Stimulated activated CD4-positive, alpha-beta T cell treated with anti-CD3 and anti-CD28 coated beads, Interleukin-15, amount 100 ng/mL, for 48 hours (primary cell): ENCODE measurements at places on chromosomes 6 and 20.

- no peak for DNase-seq
Observed at GRCh38 chr20:35319871-35320197, 27.6 kb upstream of the FAM83C start.

DNA sequence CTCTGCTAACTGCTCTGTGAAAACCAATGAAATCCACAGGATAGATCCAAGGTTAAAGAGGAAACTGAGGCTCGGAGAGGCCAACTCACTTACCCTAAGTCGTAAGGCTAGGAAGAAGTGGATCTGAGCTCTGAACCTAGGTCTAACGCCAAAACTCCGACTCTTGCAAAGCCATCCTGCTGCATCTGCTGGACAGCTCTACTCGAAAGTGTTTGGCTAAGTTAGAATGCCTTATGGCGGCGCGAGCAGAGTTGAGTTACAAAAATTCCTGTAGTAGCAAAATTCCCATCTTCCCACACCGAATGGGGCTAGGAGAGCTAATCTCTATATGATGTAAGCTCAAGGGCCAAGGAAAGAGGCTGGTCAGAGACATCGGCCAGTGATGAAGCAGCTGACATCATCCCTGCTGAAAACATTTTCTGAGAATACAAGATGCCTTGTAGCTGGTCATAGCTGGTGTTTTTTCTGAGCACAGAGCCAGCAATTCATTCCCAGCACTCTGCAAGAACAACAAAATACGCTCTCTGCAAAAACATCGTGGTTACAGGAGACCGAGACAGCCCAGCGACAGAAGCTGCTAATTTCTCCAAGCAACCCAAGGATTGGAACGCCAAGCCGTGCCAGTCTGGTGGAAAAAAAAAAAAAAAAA is 1.8 kb downstream of the SPATA2 start:
- no peak for DNase-seq

GRCh38 chr6:83083476-83083875 is 16.0 kb downstream of the DOP1A start:
- no peak for DNase-seq

- no peak for DNase-seq
Observed at GRCh38 chr20:31572042-31572700, 32.9 kb upstream of the ID1 start.

GRCh38 chr6:159788276-159788675 is 1.1 kb downstream of the TCP1 start:
- DNase-seq, result no peak

DNA sequence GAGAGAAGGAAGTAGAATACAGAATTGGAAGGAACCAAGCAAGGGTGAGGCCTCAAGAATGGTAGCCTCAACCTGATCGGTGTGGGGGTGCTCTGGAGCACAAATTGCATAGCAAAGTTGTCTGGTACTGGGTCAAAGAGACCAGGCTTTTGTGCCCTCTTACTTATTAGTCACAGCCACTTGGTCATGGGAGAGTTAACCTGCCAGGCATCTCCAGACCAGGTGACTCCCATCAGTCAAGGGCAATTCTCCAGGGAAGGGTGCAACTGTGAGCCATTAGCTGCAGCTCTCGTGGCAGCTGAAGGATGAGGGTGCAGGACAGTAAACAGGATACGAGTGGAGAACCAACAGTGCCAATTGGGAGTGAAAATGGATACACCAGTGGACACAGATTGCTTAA is 47.7 kb upstream of the PLCB4 start:
- no peak for DNase-seq

DNA sequence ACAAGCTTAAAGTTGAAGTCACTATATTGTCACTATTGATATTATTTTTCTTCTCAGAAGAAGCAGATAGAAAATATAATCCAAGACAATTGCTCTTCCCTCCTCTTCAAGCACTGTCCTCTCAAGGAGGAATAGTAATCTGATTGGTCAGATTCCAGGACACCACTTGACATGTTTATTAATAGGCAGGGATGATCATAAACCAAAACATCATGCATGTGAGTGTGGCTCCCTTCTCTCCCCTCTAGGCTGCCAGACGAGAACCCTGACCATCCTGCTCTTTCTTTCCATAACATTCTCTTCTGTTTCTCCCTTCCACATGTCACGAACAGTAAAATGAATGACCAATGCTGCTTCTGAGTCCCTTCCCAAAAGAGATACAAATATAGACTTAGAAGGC is 7.5 kb downstream of the ATG5 start:
- DNase-seq, result no peak

DNA sequence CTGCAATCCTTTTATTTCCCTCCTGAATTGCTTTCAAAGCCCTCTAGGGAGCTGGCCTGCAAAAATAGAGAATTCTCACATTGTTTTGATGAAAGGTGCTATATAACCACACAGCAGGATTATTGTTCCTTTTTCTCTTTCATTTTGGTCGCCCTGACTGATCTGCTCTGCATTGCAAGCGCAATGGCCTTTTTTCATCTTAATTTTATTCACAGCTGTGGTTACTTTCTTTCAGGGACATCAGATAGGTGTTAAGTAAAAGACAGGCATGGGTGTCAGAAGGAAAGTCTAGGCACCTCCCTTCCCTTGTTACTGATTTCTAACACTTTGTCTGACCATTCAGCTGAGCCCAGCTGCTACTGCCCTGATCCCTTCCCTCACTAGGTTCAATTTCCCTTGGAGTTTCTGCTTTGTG is 850.5 kb upstream of the MAP3K7 start:
- DNase-seq, result no peak

DNA sequence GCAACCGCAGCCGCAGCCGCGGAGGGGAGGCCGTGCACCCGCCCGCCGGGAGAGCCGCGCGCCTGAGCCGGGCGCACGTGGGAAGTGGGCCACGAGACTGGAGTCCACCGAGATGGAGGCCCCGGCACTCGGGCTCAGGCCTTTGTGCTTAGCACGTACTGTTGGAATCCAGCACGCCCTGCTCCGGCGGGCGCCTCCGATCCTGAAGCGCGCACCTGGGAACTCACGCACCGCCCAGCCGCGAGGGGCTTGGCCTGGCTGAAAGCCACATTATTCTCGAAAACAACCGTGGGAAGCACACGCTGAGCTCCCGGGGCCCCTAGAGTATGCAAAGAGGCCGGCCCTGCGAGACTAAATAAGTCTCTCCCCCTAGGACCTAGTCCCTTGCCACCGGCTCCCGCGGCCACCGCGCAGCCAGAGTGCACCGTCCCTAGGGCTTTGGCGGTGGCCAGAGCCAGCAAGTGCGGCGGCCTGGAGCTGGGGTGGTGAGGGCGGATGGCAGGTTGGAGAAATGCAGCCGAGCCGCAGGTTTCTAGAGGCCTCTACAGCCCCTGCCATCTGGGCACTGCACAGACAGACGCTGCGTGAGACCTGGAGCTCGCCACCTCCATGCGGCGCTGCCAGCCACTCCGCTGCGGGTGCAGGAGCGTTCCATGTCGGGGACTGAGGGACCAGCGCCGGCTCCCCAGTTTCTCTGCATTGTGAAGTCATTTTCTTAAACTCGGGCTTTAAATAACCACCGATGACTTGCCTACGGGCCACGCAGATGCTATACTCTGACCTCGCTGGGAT is 42.0 kb upstream of the LY86 start:
- no peak for DNase-seq

DNA sequence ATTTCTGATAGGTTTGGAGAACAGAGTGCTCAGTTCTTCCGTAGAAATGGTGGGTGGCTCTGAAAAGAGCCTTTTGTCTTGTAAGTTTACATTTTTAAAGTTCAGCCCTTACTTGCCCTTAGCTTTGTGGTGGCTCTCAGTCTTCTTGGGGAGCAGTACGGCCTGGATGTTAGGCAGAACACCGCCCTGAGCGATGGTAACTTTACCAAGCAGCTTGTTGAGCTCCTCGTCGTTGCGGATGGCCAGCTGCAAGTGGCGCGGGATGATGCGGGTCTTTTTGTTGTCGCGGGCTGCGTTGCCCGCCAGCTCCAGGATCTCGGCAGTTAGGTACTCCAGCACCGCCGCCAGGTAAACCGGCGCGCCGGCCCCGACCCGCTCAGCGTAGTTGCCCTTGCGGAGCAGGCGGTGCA is 19.5 kb downstream of the OR2B2 start:
- no peak for DNase-seq

DNA sequence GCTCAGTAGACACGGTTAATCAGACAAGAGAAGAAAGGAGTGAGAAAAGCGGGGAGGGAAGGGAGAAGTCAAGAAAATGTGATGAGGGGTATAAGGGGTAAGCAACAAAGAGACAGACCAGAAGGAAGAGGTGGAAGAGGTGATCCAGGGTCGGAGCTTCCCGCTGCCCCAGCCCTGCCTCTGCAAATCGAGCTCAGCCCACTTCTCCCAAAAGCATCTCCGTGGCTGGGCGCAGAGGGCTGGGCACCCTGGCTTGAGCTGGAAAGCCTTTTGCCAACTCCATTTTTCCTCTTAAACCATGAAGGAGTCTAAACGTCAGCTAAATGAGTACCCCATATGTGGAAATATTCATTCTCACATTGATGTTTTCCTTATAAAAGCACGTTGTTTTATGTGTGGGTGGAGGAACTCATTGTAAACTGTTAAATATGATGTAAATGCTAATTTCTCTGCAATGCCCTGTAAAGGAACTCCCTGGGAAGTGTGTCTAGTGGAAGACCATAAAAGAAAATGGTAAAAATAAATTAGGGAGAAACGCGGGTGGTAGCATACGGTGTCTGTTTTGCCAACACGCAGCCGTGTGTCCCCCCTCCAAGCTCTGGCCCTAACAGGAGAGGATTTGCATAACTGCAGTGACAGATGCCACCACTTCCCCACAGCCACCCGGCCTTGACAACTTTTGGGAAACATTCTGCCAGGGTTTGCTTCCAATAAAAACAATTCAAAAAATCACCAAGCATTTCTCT is 55.2 kb upstream of the MAFB start:
- no peak for DNase-seq

DNA sequence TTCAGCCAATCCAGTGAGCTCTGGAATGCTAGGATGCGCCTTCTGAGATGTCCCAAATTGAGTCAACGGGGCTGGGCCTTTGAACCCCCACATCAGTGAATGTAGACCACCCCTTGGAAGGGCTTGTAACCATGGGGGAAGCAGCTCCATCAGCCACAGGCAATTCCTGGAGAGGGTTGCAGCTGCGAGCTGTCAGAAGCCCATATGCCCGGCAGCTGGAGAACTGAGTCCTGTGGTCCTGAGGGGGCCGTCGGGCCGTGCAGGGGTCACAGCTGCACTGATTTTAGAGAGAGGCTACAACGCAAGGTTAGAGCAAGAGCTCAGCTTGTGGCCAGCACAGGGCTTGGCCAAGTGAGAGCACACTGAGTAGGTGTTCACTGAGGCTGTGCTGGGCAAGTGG is 121.3 kb downstream of the TOX2 start:
- DNase-seq, result no peak

- no peak for DNase-seq
Observed at GRCh38 chr20:11271319-11271718, 597.5 kb upstream of the JAG1 start.

GRCh38 chr20:36447101-36447500 is 94.2 kb upstream of the MYL9 start:
- DNase-seq, result no peak

- no peak for DNase-seq
Observed at GRCh38 chr6:108895571-108895970, 47.3 kb downstream of the ARMC2 start.

DNA sequence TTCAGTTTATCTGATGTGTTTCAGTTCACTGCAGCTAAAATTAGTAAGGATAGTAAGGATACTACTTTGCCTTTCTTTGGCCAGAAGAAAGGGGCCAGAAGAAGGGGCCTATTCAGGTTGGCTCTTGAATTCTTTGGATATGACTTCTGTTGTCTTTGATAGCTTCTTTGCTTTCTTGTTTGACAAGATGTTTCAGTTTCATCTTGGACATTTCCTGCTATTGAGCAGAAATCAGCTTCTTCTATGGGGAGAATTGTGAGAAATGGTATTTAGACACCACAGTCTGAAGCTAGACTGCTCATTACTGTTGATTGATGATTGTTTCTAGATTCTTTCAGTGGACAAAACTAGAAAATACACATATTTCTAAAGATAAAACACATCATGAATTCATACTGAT is 23.2 kb downstream of the L3MBTL3 start:
- DNase-seq, result no peak

DNA sequence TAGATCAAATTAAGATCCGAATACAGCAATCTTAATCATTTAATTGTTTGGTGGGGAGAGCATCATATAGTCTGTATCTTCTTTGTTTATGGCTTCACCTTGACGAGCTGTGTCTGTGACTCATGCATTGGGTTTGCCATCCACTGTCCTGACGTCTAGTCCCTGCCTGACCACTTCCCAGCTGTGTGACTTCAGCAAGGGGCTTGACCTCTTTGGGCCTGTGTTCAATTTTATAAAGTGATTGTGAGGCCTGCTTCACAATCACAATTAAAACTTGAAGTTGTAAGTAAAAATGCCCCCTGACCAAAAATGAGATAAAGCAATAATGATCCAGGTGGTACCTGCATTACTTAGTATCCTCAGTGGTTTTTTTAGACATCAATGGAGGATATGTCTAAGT is 209.2 kb downstream of the ZNF217 start:
- DNase-seq, result no peak

- DNase-seq, result no peak
Observed at GRCh38 chr6:107214655-107215054, 99.3 kb upstream of the BEND3 start.
